NCI-H2081 treated with DMSO at 0.1 percent for 48 hours (cell line): ENCODE measurements at places on chromosomes 7 and 10.

- no peak for DNase-seq
Observed at GRCh38 chr10:71965623-71966022, 1.4 kb downstream of the CHST3 start.

- DNase-seq: no peak
Observed at GRCh38 chr7:81688622-81689411, 81.0 kb downstream of the HGF start.

DNA sequence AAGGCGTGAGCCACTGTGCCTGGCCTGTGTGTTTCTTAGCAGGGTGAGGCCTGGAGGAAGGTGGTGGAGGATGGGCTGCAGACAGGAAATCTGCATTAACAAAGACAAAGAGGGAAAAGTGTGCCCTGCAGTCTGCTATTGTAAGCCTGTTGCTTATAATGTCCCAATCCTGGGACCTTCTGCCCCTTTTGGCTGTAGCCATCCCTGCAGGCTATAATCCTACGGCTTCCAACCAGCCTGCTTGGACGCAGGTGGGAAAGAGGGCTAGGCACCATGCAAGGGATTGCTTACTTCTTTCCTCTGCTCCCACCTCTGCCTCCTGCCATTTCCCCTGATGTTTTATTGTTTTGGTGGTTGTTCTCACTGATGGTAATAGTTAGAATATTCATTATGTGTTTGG, 434.3 kb downstream of the PLXNA4 start:
- DNase-seq: no peak

DNA sequence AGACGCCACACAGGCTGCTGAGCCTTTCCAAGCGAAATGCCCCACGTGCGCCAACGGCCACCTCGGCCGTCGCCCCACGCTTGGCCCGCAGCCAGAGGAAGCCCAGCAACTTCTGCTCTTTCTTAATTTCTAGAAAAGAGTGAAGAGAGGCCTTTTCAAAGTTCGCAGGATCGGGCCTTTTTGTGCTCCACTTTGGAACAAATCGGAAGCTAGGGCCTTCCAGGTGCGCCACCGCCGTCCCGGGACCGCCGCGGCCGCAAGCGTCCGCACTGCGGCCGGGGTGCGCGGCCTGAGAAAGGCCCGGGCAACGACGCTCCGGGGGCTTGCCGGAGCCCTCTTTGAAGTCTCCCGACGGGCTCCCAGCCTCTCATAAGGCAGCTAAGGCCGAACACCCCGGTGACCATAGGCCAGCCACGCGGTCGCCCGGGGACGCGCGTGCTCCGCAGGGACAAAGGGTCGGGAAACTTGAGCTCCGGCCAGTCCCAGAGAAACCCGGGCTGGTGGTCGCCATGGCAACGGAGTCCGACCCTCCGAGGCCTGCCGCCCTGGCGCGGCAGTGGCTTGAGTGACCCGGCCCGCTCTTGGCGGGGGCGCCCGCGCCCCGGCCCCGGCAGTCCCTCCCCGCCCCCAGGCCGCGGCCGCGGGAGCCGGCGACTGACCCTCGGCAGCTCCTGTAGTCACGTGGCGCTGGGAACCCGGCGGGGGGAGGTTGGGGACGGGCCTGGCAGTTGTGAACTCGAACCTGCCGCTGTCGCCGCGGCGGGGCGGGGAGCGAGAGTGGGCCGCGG, at the start of gene REPIN1:
Gene REPIN1 (plus strand): TSS at position 727 of the 788 bp plus-strand sequence. CDS start 890 bp downstream, outside the sequence.
- DNase-seq: no peak
